ENCODE measurements at places on chromosomes 11 and 22.

GRCh38 chr11:3004481-3004880 lies 12.4 kb upstream of the NAP1L4 start:
- no peak for DNase-seq

DNA sequence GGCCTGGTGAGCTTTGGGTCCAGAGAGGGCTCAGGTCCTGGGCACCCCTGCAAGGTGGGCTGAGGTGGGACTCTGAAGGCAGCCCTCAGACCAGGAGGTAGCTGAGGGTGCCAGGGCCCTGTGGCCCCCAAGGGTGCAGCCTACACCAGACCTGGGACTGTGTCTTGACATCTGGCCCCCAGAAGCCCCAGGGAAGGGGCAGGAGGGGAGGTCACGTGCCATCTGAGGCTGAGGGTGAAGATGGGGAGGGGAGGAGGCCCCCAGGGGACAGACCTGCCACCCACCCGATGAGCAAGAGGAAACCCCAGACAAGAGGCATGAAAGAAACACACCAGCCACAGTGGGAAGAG lies 520.2 kb downstream of the BRD1 start:
- no peak for DNase-seq

DNA sequence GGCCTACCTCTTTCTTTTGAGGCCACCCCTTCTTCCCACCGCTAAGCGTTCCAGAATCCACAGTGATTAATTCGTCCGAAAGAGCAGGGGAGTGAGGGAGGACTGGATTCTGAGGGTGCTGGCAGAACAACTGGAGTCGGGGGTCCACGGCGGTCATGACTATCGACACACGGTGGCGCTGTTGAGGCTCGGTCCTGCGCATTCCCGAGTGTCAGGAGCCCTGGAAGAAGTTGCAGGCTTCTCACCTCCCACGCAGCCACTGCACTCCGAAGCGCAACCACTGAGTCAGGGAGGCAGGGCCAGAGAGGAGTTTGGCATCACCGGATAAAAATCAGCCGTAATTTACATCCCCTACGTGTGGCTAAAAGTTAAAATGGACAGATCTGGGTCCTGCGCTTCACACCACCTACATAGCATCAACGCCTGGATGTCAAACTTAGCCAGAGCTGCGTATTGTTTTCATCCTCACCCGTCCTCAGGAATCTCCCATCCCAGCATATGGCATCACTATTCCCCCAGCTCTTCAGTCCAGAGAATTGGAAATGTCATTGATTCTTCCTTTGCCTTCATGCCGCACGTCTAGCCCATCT lies 10.7 kb upstream of the CTSF start:
- peak; percentile 71 for DNase-seq

- DNase-seq, result no peak
Observed at GRCh38 chr11:77200351-77201268, 72.6 kb downstream of the MYO7A start.

DNA sequence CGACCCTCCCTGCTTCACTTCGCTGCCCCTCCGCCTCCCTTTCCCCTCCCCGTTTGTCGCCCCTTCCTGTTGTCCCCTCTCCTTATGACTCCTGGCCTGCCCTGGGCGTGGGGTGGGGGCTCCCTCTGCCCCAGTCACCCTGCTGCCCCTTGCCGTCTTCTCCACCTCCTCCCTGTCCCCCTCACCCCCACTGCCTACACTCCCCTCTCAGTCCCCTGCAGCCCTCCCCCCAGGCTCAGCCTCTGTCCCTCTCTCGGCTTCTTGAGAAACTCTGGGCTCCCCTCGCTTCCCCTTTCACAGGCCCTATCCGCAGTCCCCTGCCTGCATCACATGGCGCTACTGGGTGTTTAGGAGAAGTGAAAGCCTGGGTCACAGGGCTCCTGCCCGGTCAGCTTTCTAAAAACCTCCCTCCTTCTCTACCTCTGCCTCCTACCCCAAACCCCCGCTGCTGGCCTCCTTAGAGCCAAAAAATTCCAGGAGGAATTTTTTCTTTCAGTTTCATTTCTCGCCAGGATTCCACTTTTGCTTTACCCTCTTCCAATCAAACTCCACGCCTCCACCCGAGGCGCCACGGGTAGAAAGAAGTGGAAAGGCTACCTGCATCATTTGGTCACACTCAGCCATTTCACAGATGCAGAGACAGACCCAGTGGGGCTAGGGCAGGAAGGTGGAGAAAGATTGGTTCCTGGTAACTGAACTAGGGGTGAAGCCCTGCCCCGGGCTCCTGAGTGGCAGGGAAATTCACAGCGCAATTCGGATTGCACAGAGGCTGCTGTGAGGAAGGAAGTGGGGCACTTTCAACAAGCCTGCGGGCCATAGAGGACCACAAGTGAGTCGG lies at the start of gene SLC15A3:
Gene SLC15A3 (minus strand): TSS at position 273 of the 838 bp plus-strand sequence. CDS start 625 bp downstream, outside the sequence.
- no peak for DNase-seq

DNA sequence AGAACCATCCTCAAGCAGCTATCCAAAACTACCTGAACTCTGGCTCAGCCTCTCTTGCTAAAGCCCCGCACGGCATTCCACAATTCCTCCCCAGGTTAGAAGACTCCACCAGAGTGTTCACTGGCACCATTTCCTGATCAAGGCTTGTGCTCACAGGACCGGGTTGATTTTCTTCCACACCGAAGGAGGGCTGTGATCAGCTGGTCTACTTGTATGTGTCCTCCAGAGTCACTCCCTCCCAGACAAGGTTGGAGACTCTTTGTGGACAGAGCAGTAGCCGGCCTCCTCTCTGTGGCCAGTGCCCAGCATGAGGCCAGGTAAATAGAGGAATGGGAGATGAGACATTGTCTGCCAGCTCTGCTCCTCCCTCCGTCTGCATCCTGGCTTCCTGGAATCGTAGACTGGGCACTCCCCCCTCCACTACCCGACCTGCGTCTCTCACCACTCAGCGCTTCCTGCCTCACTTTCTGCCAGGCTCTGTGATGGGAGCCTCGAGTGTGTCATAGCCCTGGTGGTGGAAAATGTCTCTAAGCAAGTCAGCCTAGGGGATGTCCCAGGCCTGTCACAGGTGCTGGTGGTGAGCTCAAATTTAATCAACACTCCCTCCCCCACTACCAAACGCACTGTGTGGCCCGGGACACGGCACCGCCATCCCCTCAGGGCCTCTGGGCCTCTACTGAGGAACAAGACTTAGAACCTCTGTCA lies 12.5 kb upstream of the TMPRSS6 start:
- DNase-seq, result peak; percentile 25

- no peak for DNase-seq
Observed at GRCh38 chr11:46860218-46860617, 14.1 kb upstream of the CKAP5 start.

Data from RWPE1 (cell line).